Stimulated activated CD8-positive, alpha-beta memory T cell treated with anti-CD3 and anti-CD28 coated beads, Interleukin-7, amount 100 ng/mL, for 4 hours (primary cell): ENCODE measurements at places on chromosomes 5 and 9.

GRCh38 chr5:54902791-54903473 lies 82.5 kb downstream of the ESM1 start:
- peak; percentile 3 for DNase-seq

DNA sequence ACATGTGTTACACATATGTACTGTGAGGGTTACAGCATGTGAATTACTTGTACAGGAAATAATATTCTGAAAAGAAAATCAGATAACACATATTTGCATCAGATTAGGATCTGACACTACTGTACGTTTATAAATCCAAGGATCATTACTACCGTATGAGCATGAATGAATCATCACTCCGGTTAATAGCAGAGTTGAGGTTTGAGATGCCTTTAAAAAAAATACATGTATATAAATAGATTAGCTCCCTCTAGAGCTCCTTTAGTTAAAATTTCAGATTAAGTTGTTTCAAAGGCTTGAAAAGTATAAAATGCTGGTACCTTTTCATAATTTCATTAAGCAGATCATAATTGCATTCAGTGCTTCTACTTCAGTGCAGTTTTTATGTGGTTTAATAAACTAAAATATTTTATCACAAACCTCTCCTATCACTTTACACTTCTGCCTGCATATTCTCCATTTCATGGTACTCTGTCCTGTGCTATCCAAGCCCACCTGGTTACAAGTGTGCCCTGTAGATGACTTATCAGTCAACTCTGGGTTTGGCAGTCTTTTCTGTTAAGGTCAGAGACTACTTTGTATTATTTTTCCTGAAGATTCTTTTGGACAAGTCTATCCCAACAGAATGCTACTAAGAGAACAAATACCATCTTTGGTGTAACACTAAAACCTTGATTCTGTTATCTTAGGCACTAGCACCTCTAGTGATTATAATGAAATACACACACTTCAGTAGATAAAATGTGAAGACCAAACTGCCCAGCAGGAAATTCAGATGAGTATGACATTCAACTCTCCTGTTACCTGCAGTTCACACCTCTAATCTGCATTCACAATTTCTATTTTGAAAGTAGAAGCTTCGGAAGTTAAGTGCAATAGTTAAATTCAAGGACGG lies 48.0 kb upstream of the POU5F2 start:
- no peak for DNase-seq

- no peak for DNase-seq
These were observed 27.5 kb upstream of the VPS13A start for GRCh38 chr9:77149879-77150278.

DNA sequence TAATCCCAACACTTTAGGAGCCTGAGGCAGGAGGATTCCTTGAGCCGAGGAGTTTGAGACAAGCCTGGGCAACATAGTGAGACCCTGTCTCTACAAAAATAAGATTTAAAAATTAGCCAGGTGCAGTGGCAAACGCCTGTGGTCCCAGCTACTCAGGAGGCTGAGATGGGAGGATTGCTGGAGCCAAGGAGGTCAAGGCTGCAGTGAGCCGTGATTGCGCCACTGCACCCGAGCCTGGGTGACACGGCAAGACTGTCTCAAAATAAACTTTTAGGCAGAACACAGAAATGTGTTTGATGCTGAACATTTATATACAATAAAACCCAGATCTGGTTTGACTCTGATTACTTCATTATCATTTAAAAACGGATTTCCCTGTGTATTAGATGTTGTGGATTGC lies 4.9 kb downstream of the ENTR1 start:
- no peak for DNase-seq

GRCh38 chr5:103617090-103617489 lies 54.5 kb upstream of the NUDT12 start:
- no peak for DNase-seq

DNA sequence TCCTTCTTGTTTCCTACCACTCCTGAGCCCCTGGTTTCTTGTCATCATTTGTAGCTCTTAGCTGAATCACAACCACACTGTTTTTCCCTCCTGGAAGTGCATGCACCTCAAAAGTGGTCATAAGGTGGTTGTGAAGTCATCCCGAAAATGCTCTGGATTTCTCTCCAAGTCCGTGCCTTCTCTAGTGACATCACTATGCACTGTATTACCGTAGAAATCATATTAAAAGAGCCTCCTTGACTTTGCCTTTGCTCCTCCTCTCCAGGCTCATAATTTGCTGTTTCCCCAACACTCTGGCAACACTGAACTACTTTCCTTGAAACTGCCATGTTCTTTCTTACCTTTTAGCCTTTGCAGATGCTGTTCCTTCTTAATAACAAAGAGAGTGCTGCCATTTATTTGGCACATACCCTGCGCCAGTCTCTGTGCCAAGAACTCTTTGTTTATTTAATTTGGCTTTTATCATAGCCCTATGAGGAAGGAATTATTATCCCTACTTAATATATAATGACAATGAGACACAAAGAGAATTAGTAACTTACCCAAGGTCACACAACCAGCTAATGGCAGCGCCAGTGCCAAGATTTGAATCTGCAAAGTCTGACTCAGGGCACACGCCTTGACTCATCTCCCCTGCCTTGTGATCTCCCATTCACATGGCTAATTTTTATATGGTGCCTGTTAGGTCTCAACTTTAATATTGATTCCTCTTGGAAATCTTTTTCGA lies 115.4 kb downstream of the KIF4B start:
- DNase-seq = no peak

DNA sequence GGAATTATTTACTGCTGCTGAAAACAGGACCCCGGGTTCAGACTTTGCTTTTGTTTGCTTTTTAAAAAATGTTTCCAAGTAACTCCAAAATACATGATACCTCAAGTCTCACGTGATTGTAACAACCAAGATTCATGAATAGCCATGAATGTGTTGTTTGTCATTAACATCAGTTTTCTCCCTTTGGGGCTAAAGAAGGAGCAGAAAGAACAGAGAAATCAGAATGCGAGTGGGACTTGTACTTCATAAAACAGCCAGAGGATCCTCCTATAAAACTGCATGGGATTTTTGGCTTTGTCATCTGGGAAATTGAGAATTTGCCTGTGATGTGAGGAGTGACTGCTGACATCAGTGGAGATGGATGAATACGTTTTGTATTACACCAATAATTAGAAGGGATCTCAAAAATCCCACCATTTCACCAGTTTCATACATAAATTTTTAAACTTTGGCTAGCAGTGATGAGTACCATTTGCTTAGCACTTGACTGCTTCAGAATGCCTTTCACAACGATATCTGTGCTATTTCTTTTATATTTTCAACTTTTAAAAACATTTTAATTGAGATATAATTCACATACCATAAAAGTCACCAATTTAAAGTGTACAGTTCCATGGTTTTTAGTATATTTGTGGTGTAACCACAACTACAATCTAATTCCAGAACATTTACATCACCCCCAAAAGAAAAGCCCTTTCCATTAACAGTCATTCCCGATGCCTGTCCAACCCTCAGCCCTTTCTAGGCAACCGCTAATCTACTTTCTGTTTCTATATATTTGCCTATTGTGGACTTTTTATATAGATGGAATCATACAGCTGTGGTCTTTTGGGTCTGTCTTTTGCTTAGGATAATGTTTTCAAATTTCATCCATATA lies 126.9 kb upstream of the ANKRD55 start:
- no peak for DNase-seq

DNA sequence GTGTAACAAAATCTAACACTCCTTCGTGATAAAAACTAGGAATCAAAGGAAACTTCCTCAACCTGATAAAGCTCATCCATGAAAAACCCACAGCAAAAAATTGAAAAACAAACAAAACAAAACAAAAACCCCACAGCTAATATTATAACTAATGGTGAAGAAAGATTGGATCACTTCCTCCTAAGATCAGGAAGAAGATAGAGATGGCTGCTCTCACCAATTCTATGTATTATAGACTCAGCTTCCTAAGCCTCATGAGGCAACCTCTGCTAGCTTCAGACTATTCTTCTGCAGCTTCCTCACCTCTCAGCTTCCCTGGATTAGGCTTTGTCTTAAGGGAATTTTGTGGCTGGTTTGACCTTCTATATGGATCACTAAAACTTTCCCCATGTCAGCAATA lies 40.1 kb downstream of the PHAX start:
- DNase-seq = no peak

GRCh38 chr9:129785866-129786265 lies 17.1 kb upstream of the TOR1B start:
- DNase-seq = no peak

GRCh38 chr9:111058166-111058565 lies 19.9 kb upstream of the LPAR1 start:
- DNase-seq = no peak

DNA sequence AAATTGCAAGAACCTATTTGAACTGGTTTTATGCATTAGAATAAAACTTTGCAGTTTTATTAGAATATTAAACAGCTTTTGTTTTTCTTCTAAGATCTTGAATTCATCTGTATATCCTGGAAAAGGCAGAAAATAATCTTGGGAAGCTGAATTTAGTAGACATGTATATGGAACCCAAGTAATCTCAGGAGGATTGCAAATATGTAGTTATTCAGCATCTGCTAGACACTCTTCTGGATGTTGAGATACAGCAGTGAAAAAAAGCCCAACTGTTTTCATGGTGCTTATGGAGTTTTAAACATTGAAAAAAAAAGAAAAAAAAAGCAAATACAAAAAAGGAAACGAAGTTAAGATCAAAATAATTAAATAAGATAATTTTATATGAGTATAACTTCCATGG lies 922.2 kb upstream of the SEMA6A start:
- DNase-seq = no peak

DNA sequence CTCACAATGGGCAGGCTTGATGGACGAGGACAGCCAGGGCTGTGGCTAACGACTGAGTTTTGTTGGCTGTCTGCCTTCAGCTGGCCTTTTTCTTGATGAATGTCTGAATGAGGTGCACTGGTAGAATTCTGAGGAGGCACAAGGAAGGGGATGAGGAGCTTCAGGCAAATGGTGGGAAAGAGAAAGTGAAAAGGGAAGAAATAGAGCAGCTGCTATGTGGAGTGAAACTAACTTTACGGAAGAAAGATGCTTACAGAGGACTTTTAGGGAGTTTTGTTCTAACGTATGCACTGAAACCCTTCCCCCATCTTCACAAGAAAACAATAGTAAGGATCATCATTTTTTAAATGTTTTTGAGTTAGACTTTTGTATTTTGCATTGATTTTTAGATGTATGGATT lies 45.3 kb downstream of the OR2K2 start:
- no peak for DNase-seq

DNA sequence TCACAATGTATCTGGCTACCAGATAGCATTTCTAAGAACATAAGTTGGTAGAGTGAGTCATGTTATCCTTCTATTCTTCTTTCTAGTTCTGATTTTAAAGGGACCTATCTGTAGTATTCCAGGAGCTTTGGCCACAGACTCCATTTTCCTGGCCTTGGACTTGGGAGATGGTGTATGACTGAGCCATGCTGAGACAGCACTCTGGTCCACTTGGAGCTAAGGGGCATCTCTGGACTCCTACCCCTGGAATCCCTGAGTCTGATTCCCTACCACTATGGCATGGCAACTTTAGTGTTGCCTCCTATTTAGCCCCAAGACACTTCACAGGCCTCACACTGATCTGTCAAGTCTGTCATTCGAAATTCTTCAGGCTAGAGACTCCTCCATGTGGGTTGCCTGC lies 58.8 kb downstream of the BAAT start:
- DNase-seq = no peak

DNA sequence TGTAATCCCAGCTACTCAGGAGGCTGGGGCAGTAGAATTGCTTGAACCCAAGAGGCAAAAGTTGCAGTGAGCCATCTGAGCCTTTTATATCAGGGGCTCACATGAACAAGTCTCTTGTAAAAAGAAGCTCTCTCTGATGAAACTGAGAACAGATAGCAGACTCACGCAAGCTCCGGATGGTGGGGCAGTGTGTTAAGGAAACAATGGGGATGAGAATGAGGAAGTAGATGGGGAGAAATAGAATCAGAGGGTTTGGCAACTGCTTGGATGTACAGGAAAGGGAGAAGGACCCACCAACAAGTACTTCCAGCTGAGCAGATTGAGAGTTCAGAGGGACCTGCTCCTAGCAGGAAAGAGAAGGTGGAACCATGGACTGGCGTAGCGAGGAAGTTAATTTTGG lies 18.6 kb downstream of the TMEM252 start:
- DNase-seq = no peak

- no peak for DNase-seq
These were observed 44.5 kb upstream of the SLC6A19 start for GRCh38 chr5:1156754-1157460.

DNA sequence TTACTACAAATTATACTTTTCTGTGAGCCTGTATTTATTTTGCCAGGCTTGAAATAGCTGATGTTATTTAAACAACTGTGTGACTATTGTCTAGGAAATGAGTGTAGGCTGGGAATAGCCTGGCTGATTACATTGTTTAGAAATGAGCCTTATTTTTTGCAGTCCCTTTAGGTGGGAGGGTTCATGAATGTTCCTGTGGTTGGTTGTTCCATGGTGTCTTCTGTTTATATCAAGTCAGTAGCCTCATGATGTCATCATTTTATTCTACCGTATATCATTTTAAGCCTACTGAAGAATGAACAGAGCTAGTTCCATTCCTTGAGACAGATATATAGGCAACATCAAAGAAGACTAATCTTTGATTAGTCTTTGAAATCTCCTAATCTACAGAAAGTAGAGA lies 53.1 kb downstream of the MAP1B start:
- no peak for DNase-seq

GRCh38 chr5:151819830-151820229 lies 48.1 kb downstream of the G3BP1 start:
- no peak for DNase-seq

DNA sequence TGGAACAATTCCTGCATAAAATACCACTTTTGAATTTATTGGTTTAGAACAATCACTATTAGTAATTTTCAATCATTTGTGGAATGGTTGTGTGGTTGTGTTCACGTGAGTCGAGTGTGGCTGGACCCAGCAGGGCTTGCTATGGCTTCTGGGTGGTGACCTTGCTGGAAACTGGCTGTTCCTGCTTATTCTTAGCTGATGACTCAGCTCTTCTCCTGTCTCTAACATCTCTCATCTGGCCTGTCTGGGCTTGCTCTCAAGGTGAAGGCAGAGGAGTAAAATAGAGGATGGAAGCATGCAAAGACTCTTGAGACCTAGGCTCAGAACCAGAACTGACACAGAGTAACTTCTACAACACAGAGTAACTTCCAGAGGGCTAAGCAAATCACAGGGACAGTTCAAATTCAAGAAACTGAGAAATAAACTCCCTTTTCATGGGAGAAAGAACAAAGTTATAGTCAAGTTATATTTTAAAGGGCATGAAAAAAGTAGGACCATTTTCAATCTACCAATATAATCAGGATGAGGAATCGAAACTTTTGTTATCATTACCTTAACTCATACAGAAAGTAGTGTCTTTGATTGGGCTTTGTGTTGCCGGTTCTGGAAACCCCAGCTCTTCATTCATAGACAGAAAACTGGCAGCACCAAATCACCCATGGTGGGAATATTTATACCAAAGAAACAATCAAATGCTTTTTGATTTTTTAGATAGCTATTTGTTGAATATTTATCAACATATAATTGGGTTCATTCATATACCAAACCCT lies 665.1 kb downstream of the CDH18 start:
- no peak for DNase-seq
